Progenitor cell of endocrine pancreas (in vitro differentiated cells): ENCODE measurements at places on chromosomes 4 and X. TPM values are rescaled to one million over a fixed set of nuclear protein-coding genes. Genes with fewer than 3 reads are reported as not detected.

MMAA gene
- 8.1 and 9.8 TPM in 2 replicates for total RNA-seq

DNA sequence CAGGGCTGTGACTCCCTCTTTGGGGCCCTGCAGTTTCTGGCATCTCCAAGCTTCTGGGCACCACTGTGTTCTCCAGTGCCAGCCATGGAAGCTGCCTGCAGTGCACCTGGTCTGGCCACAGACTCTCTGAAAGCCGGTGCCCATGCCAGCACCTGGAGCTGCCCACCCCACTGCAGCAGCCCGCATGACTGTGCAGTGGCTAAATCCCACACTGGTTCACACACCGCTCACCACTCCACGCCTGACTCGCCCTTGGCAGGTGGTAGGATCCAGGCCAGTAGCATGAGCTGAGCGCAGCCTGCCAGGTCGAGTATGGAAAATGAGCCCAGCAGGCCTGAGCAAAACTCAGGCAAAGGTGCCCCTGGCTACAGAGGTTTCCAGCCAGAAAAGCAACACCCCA is 72.8 kb upstream of the INTU start:
- no peak for DNase-seq

DNA sequence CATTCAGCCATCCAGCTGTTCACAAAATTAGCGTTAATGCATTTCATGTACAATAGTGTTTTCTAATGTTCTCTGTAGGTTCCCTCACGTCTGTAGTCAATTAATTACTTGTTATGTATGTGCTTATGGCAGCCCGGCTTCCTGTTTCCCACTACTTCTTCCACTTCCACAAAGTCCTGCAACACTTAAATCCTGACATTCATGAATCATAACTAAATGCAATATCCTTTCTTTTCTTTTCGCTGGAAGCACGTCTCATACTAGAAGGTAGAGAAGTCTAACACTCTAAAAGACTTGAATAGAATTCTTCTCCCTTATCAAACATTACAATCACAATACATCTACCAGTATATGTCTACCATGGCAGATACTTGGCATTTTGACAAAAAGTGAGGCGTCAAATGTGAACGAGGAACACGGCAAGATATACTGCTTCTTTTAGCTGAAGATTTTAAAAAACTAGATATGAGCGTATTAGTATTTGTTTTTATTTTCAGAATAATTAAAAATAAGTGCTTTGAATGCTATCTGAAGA is 239.0 kb upstream of the DIAPH2 start:
- no peak for DNase-seq

FRMD7 gene
- not detected in 2 replicates for total RNA-seq

GRCh38 chr4:118277243-118277642 is 75.6 kb downstream of the PRSS12 start:
- no peak for DNase-seq

DNA sequence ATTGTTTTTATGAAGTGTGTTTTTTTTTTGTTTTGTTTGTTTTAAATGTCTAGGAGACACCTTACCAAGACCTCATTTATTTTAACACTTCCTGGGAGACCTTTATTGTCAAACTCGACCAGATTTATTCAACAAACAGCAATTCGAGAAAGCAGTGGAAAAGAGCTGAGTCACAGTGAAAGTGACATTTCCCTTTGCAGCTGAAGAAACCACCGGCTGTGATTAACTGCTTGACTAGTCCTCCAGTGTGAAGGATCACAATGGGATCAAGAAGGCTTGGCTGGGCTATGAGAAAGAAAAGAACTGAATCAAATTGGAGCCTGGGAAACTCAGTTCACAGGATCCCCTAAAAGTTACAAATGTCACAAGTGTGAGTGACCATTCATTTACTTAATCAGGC is 11.9 kb upstream of the ADH7 start:
- DNase-seq, result no peak

GRCh38 chr4:3797831-3798790 is 31.9 kb downstream of the ADRA2C start:
- DNase-seq, result no peak

DNA sequence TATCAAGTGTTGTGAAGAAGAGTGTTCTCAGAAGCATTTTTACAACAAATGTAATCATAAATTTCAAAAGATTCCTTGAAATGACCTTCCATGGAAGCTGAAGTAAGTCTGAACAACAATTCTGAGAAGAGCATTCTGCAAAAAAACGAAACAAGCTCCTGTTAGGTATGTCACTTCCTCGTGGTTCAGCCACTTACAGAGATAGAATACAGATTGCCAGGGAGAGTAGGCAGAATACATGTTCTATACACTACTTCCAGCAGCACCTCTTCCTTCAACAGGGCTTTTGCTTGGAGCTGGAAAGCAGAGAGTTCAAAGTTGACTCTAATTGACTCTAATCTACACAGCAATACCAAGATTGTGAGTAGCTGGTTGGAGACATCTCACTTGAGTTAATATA is 274.5 kb downstream of the ADGRA3 start:
- DNase-seq, result no peak

DNA sequence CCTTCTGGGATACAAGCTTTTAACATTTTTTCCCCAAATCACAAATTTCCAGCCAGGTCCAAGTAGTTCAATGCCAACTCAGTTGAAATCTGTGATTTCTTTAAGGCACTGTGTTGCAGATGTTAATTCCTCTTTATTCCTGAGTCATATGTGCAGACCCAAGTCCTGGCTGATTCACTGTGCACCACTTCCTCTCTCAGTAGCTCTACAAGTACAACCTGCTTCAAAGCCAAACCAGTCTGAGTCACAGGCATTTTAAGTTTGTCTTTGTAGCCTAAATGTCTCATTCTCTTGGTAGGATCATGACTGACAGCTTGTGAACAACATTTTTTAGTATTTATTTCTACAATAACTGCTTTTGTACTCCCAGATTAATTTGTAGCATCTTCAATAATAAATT is 165.6 kb upstream of the S100G start:
- DNase-seq, result no peak

DNA sequence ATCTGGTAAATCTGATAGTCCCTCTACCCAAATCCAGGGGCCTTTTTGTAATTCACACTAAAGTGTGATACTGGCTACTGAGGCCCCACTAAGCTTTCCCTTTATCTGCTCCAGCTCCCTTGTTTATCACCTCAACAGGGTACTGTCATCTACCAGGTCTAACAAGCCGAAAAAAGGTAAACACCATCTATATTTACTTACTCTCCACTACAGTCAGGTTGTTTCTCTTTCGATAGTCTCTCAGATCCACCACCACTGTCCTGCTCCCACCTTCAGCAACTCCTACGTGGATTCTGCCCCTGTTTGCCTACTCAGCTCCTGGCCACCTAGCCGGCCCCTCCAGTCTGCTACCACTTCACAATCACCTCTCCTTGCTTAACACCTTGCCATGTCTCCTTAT is 3.3 kb downstream of the ITIH6 start:
- DNase-seq, result no peak

SPANXC gene
- not detected in 2 replicates for total RNA-seq

EOLA2 gene
- 34.4 and 36.4 TPM in 2 replicates for total RNA-seq

NAA11 gene
- total RNA-seq, result not detected in 2 replicates

NDST3 gene
- total RNA-seq, result 1.8 and 2.0 TPM in 2 replicates

- DNase-seq, result no peak
Measured at GRCh38 chr4:13782231-13782630, 154.7 kb upstream of the BOD1L1 start.

FGA gene
- 13.5 and 18.2 TPM in 2 replicates for total RNA-seq

NHSL2 gene
- 3.4 and 4.8 TPM in 2 replicates for total RNA-seq
